ENCODE measurements at places on chromosomes 12 and 14.

GRCh38 chr12:51484119-51484518 lies 59.5 kb downstream of the SLC4A8 start:
- DNase-seq = no peak

- DNase-seq = no peak
These were observed 48.2 kb upstream of the LRFN5 start for GRCh38 chr14:41558490-41558889.

DNA sequence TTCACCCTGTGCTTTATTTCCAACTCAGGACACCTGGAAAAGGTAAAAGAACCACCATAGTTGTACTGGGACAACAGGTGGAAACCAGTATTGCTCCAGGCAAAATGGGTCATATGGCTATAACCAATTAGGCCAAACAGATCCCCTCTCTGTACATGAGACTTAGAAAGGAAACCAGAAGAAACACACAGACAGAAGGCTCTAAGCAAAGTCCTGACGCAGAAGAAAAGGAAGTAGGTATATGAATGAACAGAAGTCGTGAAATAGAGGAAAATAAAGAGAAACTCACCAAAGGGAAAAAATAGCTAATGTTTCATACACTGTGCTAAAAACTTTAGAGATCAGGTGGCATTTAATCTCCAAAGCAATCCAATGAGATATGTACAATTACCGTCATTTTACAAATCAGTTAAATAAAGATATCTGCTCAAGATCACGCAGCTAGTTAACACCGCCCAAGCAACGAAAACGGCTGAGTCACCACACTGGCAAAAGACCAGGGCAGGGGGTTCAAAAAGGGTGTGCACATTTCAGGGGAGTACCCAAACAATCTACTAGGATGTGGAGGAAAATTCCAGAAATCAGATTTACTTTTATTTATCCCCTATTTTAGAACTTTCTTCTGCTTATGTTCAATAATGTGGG lies 82.3 kb downstream of the ITPR2 start:
- DNase-seq = no peak

DNA sequence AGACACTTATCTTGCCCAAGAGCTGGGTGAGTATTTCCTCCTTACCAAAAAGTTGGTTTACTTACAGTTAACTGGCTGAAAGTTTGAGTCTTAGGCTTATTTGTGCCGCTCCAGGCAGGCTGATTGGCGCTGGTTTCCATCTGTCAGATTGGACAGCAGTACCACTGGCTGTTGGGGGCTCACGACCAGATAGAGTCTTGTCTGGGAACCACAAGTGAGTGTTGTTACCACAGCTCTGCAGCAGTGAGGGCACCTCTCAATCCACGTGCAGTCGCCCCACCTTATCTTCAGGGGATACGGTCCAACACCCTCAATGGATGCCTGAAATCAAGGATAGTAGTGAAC lies 58.9 kb downstream of the DDX51 start:
- no peak for DNase-seq

DNA sequence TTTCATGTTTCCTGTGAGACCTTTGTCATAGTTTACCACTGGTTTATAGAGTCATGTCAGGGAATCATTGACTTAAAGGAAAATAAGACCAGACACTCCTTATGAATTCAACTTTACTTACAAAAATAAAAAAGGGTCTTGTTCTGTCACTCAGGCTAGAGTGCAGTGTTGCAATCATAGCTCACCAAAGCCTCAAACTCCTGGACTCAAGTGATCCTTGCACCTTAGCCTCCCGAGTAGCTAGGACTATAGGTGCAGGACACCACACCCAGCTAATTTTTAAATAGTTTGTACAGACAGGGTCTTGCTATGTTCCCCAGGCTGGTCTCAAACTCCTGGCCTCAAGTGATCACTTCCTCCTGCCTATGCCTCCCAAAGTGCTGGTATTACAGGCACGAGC lies 19.0 kb downstream of the SLC41A2 start:
- no peak for DNase-seq

DNA sequence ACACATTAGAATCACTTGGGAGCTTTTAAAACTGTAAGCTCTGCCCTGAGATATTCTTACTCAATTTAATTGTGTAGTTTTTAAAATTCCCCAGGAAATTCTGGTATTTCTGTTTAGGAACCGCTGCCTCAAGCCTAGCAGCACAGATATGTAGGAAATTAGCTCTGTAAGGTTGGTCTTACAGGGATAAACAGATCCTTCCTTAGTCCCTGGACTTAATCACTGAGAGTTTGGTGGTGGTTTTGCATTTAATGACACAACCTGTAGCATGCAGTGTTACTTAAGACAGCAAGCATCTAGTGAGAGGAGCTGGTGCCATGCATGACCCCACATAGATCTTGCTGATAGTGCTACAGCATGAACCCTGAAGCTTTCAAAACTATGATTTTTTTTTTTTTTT lies 19.9 kb upstream of the PAPLN start:
- no peak for DNase-seq

DNA sequence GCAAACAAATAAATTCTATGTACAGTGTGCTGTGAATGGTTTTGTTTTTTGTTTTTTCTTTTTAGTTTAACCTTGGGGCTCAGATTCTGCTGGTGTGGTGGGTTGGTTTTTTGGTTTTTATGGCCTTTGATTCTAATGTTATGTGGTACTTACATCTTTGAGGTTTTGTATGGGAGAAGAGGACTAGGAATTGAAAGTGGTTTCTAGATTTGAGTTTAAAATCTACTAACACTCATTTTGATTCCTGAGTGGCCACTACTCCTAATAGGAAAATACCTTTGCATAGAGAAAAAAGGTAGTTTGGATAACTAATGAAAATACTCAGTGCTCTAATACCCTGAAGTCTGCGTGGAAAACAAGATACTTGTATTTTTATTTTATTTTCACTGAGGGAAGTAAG lies 137.7 kb downstream of the MON2 start:
- DNase-seq = no peak

DNA sequence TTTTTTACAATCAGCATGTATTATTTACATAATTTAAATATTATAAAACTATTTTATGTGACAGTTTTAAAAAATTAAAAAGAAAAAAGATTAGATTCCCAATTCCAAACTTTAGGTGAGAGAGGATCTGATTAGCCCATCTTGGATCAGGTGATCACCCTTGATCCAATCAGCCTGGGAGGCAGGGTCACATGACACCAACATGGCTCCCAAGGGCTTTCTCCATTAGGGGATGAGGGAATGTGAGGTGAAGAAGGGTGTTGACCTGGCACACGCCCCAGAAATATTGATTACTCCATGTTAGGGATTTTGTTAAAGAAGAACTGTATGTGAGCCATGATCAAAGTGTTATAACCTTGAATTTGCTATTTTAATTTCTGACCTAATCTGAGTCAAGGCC lies 225.4 kb downstream of the RBM19 start:
- DNase-seq = no peak

GRCh38 chr12:88571543-88571942 lies 8.7 kb downstream of the KITLG start:
- no peak for DNase-seq

GRCh38 chr12:56104815-56105608 lies 653 bp downstream of the PA2G4 start:
- DNase-seq = no peak

DNA sequence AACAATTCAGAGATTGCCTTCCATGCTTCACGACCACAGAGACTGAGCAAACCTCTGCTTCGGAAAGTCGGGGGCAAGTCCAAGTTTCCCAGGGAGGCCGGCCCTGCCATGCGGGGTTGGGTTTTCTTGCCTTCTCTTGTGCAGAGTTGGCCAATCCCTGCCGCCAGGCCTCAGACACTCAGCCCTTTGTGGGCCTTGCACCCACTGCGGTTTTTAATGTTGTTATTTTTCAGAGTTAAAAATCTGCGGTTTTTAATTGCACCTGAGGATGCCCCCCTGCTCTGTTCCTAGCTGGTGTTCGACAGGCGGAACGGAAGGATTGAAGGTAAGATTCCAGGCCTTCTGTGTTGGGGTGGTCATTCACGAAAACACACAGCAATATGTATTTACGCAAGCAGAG lies 108.7 kb downstream of the CALM1 start:
- no peak for DNase-seq

DNA sequence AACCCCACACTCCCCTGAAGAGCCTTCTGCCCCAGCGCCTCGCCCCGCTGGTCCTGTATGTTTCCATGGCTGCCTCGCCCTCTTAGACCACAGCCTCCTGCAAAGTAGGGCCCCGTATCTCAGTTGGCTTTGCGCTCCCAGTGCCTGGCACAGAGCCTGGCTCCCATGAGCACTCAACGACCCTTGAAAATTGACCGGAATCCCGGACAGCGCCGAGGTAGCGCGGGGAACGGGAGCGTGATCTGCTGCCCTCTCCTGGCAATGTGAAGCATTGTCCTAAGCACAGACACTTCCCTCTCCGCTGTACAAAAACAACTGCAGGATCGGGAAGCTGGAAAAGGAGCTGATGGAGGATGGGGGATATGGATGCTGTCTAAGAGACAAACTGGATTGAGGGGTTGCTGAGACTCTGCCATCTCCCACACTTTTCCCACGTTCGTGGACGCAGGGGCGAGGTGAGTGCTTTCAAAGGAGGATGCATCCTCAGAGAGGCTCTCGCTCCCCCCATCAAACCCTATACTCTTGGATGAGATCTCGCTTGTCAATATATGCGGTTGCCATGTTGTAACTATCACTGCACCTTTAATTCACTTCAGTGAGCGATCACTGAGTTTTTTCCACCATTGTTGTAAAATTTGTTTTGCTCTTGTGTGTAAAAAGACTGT lies 10.7 kb upstream of the FKBP4 start:
- peak; percentile 84 for DNase-seq

- DNase-seq = no peak
These were observed 40.7 kb upstream of the FUT8 start for GRCh38 chr14:65371784-65372183.

DNA sequence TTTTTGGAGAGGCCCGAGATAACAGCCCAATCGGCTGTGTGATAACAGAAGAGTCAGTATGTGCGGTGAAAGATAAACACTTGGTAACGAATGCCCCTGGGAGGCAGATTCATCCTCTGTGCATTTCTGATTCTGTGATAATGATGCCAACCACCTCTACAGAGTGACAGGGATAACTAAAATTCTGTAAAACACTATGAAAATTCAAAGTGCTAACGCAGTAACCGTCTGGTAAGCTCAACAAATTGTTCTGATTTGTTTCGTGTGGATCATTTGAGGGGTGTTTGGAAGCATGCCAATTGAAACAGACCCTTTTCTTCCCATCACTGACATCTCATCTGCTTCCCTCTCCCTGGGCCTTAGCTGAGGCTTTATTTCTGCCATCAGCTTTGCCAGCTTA lies 76.3 kb downstream of the ESR2 start:
- DNase-seq = no peak

- no peak for DNase-seq
These were observed 133.1 kb upstream of the CNOT2 start for GRCh38 chr12:70110085-70110484.

GRCh38 chr12:31297572-31298514 lies 28.1 kb downstream of the SINHCAF start:
- no peak for DNase-seq

GRCh38 chr12:42444192-42444943 lies 118.4 kb downstream of the PPHLN1 start:
- DNase-seq = no peak

DNA sequence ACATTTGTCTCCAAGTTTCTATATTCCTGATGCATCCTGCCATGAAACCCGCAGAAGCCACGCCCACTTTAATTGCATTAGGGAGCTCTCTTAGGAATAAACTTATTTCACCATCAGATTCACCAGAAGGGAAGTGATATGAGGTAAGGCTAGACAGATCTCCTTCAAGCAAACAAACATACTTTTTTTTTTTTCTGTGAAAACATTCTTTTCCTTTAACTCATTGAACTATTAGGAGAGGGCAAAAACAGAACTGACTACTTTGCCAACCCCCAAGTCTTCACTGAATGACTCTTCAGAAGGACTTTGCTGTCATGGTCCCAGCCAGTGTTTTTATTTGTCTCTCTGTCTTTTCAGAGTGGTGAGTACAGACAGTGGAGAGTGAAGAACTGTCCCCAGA lies 48.4 kb downstream of the GTF2A1 start:
- no peak for DNase-seq

DNA sequence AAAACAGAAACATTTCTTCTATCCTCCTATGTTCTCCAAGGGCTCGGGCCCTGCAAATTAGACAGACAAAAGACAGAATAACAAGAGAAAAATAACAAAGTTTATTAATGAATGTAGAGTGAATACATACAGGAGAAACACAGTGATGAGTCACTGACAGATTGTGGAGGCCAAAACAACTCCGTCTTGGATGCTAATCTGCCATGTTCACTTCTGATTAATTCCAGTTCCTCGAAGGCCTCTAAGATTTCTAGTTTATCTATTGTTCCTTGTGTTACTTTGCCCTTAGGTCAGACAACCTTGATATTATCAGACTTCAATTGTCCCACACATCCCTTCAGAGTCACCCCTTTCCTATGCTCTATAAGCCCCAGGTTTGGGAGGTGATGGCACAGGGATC lies 26.8 kb upstream of the NEDD1 start:
- no peak for DNase-seq

- DNase-seq = peak; percentile 75
These were observed 392.0 kb downstream of the RPL10L start for GRCh38 chr14:46259536-46259935.

DNA sequence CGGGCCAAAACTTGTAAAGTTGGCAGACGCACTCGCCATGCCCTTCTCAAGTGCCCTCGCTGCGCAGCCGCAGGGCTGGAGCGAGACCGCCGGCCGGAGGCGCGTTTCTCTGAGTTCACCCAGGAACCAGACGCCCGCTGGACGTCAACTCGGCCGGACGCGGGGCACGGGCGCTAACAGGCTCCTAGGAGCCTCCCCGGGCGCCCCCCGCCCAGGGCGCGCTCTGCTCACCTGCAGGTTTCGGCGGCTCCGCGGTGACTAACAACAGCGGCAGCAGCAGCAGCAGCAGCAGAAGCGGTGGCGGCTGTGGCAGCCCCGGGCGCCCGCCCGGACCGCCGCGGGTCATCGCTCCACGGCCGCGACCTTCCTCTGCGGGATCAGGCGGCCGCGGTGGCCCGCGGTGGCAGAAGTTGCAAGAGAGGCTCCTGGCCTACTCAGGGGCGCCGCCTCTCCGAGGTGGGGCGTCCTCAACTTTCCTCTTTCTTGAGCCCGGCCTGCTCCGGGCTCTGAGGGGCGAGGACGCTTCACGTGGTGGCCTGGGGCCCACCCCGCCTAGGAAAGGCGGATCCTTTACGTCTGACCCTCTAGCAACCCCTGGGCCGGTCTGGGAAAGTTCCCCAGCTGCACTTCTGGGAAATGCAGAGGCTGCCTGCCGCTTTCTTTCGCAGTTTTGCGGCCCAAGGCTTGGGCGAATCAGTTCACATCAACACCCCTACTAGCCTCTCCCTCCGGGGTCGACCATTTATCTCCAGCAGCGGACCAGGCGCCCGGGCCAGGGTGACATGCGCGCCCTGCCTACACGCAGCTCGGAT lies at the start of gene PLBD1:
Gene PLBD1, minus strand, starts transcription at position 533 of the 812 bp plus-strand sequence. Its CDS starts 187 bp downstream, at position 346.
- DNase-seq = peak; percentile 92

GRCh38 chr14:54785136-54785777 lies 117.4 kb downstream of the GCH1 start:
- DNase-seq = no peak

DNA sequence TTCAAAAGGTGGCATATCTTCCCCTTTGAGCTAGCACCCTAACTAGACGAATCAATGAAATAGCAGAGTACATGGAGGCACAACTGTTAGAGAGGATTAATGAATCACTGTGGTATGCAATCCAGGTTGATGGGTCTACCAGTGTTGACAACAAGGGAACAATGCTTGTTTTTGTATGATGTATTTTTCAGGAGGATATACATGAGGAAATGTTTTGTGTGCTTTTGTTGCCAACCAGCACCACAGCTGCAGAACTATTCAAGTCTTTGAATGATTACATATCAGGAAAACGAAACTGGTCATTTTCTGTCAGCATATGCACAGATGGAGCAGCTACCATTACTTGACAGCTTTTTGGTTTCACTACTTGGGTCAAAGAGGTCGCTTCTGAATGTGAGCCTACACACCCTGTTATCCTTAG lies 142.6 kb downstream of the GPHN start:
- DNase-seq = no peak

Measured in islet precursor cell (in vitro differentiated cells).